ENCODE measurements at places on chromosomes 2 and 18.
A peak's percentile ranks its signal among the peaks of the same experiment; 100 is the strongest.

- DNase-seq = no peak
Measured at GRCh38 chr18:35683021-35683420, 101.5 kb downstream of the GALNT1 start.

GRCh38 chr18:70181015-70181414 is 24.5 kb downstream of the RTTN start:
- no peak for DNase-seq

DNA sequence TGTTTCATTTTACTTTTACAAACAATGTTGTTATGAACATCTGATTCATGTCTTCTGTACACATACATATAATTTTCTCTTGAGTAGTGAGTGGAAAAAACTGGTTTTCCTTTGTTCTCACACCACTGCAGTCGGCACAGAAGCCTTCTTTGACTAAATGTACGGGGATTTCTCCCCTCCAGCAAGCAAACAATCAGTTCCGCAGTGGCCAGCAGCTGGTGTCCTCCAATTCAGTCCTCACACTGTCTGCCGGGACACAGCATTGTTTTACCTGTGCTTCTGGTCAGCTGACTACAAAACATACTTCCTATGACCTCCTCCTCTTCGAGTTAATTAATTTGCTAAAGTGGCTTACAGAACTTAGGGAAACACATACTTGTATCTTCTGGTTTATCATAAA is 202.8 kb downstream of the WDR7 start:
- no peak for DNase-seq

- DNase-seq = peak; percentile 88
Measured at GRCh38 chr2:128622371-128622770, 303.7 kb upstream of the HS6ST1 start.

DNA sequence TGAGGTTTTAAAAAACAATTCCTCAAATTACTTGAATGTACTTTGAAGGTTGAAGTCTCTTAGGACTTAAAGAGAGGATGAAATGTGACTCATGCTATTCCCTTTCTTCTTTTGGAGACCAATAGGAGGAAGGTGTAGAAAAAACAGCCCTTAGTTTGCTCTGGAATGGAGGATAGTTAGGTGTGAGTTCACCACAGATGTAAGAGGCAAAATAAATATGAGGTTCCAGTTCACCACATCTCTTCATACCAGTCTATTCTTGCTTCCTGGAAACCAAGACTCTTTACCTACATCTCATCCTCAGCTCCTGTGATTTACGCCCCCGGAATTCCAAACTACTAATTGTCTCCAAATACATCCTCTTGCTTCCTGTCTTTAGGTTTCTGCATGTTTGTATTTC is 77.5 kb upstream of the TTC21B start:
- no peak for DNase-seq

- DNase-seq = no peak
Measured at GRCh38 chr2:79862756-79863155, 349.9 kb downstream of the CTNNA2 start.

GRCh38 chr2:203451689-203452088 is 83.4 kb downstream of the RAPH1 start:
- peak; percentile 53 for DNase-seq

GRCh38 chr2:237097911-237098702 is 12.4 kb downstream of the COPS8 start:
- no peak for DNase-seq

- DNase-seq = no peak
Measured at GRCh38 chr2:26471766-26472706, 5.9 kb downstream of the OTOF start.

DNA sequence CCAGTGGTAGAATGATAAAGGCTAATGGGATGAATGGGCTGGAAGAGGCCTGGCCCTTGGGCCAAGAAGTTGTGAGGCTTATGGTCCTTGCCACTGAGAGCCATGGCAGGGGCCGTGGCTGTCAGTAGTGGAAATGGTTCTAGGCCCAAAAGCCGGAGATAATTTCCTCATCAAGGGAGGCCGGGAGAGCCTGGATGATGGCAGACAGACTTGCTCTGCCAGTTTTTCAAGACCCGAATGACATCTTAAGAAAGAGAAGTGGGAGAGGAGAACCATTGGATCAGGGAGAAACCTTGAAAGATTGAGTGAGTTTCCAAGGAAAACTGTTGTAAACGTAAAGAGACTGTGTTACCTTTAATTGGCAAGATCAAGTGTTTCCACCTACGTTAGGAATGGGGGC is 46.3 kb upstream of the VPS54 start:
- DNase-seq = no peak

DNA sequence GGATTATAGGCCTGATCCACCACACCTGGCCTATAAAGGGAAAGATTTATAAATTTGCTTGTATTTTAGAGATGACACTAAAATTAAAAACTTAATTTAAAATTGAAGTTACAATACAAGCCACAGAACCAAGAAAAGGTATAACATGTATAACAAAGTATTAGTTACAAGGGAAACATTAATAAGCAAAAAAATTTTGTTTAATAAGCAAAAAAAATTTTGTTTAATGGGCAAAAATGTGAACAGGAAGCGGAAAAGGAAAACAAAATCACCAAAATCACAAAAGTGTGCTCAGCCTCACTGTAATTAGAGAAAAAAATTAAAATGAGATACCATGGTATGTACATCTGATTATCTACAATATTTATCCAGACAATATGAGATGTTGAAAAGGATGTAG is 15.9 kb upstream of the NDUFV2 start:
- DNase-seq = no peak

DNA sequence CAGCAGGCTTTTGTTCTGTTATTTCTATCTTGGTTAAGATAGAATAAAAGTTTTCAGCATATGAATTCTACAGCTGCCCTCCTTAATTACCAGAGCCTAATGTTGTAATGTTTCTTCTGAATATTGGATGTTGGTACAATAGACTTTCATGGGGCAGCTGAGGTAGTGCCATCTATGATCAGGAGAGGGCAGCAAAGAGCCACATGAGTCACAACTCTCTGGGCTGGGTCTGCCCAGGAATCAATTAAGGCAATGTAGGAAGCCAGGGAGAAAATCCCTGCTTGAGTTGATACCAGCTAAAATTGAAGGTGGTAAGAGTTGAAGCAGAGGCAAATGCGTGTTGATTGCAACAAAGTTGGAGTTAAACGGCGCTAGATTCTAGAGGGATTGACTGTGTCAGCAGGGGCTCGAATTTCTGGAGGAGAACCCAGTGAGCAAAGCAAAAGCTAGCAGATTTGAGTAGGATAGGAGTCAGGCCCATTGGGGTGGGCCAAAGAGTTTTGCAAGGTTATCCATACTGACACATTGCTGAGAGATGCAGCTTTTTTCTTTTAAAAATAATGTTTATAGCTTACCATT is 10.6 kb upstream of the MC5R start:
- peak; percentile 77 for DNase-seq

- no peak for DNase-seq
Measured at GRCh38 chr2:168428431-168428830, 27.6 kb upstream of the CERS6 start.

DNA sequence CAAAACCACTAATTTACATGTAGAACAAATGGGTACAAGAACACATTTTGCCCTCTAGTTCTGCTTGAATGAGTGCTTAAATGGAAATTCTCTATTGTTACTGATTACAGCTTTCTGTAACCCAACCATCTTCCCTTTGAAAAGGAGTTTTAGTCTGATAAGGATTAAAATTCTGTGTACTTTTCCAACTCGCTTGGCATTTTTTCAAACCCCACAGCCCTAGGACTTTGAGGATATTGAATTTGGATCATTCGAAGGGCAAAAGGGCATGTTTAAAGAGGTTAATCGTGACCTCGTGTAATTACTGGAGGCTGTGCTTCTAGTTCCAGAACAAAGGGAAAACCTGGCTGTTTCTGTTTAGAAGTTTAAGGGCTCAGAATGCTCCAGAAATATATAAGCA is 432.3 kb downstream of the PID1 start:
- no peak for DNase-seq

- no peak for DNase-seq
Measured at GRCh38 chr2:16407358-16407757, 258.3 kb downstream of the CYRIA start.

- peak; percentile 37 for DNase-seq
Measured at GRCh38 chr2:27078267-27079194, at the start of gene EMILIN1. Gene EMILIN1, plus strand, starts transcription at chr2:27078615. Its CDS starts 451 bp downstream, at chr2:27079066.

DNA sequence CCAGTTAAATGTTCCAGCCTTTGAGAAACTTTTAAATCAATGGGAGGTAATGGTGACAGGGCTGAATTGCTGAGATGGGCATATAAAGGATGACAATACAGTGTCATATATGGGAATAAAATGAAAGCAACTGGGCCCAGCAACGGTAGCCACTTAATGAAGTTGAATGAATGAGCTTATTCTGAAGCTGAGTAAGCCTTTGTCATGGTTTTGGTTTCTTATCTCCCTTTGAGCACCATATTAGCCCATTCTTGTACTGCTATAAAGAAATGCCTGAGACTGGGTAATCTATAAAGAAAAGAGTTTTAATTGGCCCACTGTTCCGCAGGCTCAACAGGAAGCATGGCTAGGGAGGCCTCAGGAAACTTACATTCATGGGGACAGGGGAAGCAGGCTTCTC is 3.5 kb upstream of the THUMPD2 start:
- DNase-seq = no peak

DNA sequence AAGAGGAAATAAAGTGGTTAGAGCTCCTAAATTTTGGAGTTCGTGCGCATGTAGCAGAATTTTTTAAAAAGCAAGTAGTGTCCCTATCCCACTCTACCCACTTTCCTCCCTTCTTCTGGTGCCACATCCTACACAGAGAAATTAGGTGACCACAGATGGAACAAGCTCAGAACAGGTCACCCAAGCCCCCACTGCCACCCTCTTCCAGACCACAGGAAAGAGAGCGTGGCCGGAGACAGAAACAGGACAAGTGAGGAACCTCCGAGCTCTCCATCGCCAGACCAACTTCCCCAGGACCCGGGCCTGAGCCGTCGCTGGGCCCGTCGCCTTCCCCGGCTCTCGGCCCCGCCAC is 433 bp downstream of the NPC1 start:
- no peak for DNase-seq

DNA sequence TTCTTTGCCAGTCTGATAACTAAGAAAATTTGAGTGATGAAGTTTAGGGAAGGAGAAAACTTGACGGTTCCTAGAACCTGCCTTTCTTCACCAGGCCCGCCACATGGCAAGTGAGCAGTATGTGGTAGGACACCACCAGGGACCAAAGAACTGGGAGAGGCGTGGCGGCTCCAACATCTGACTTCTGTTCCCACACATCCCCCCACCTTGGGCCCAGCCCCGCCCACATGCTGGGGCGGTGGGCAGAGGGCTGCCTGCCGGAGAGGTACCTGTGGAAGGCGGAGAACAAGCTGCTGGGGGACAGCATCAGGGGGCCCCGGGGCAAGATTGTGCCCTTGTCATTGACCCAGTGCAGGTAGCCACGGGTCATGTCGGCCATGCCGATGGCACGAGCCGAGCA is 75.0 kb downstream of the EMILIN2 start:
- no peak for DNase-seq

GRCh38 chr2:68052717-68053422 is 9.9 kb downstream of the C1D start:
- no peak for DNase-seq

GRCh38 chr2:192373754-192374153 is 179.0 kb upstream of the TMEFF2 start:
- DNase-seq = no peak

- no peak for DNase-seq
Measured at GRCh38 chr2:235483313-235483712, 10.5 kb upstream of the AGAP1 start.

DNA sequence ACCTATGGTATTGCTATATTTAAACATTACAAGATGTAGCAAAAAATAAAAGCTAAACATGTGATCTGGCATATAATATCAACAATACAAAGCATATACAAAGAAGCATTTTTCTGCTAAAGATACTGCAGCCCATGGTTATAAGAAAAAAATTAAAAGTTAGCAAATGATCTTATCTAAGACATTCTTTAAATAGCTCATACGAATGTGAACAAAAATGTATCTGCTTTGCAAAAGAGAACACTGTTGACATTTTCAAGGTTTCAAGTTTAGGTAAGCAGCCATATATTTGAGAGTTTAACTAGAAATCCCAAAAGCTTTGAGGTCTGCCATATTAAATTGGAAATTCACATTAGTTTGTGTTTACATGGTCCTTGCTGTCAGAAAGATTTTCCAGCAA is 301.0 kb upstream of the SLC39A10 start:
- DNase-seq = no peak

DNA sequence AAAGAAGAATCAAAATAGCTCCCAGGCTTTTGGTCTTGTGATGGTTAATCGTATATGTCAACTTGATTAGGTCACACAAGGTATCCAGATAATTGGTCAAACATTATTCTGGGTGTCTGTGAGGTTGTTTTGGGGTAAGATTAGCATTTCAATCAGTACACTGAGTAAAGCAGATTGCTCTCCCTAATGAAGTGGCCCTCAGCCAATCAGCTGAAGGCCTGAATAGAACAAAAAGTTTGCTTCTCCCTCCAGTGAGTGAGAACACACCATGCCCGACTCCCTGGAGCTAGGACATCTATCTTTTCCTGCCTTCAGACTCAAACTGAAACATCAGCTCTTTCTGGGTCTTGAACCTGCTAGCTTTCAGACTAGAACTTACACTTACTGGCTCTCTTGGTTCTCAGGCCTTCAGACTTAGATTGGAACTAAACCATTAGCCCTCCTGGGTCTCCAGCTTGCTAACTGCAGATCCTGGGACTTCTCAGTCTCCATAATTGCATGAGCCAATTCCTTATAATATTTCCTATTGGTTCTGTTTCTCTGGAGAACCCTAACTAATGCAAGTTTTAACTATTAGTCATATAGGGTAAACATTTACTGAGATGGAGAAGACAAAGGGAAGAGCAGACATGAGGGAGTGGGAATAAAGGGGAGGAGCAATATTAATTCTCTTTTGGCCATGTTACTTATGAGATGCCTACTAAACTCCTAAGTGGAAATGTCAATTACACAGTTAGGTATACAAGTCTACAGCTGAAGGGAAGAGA is 25.5 kb downstream of the LNPK start:
- no peak for DNase-seq

DNA sequence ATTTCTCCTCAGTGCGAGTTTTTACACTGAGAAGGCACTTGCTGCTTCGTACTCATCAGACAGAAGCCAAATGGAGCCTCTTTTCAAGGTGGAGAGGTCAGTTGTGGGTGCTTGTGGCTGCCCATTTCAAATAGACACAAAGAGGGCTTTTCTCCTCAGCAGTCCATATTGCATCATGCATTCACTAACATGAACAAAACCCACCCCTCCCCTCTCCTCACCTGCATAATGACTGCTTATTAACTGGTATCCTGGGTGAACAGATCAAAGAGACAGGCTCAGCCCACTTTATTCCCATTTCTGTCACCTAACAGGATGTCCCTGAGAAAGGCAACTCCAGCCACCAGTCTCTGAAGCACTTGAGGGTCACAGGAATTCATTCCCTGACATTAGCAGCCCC is 28.9 kb downstream of the KLF7 start:
- DNase-seq = no peak

DNA sequence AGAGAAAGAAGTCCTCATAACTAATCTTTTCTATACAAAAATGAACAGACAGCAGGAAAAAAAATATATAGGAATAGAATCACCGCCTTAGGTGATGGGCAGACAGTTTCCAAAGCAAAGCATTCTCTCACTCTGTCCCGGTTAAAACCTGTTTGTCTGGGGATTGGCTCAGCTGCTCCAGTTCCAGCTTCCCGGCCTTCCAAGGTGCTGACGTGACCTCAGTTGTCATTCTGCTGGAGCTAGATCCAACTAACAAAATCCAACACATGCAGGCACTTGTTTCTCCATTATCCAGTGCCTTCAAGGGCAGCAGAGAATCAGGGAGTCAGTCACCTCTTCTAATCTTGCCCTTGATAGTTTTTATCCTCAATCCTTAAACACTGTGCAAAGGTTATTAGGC is 52.8 kb downstream of the IKZF2 start:
- no peak for DNase-seq

- DNase-seq = no peak
Measured at GRCh38 chr2:45261746-45262145, 252.5 kb upstream of the SIX2 start.
